ENCODE measurements at places on chromosomes 7 and 10.

DNA sequence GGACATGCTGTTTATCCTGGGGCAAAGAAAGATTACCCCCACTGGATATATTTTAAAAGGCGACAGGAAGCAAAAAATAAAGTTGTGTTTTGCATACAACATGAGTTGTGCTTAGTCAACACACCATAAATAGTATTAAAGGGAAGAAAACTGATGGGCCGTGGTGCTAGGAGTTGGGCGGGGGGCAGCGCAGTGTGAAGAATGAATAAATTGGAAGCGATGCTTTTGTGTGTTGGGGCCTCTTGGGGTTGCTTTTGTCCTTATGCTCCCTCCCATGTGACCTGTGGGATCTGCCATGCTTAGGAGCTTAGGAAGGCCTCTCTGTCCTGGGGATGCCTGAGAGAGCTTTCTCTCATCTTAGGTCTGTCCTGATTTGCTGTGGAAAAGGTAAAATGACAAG is 35.0 kb upstream of the AGR3 start:
- no peak for DNase-seq

DNA sequence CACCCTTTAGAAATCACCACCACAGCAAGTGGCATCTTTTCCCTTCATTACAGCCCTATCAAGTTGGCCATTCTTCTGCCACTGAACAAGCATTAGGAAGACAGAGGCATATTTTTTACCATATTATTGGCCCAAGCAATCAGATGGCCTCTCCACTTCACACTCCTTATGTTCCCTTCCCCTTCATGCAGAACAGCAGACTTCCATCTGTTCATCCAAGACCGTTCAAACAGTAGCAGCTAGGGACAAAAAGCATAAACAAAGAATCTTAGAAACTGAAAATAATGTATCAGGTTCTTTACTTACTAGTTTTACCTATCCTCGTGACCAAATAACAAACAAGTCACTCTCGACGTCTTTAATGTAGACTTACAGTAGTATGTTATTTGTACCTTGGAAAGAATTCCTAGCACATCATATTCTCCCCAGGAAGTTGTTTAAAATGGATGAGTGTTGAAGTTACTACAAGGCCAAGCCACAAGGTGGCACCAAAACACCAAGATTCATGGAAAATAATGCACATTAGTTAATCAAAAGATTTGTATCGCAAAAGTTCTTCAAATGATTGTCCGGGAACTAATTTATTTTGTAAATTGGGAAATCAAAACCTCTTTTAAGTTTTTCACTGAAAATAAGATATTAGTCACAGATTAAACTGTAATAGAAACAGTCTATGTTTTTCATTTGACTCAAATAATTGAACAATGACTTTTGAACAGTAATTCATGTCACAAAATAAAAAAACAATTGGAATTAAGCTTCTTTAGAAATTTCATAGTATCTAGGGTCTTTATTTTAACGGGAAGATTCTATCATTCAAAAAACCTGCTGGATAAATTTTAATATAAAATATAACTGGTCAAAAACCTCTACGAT is 112.1 kb downstream of the VPS41 start:
- peak; percentile 3 for DNase-seq

- DNase-seq, result no peak
Observed at GRCh38 chr7:15123901-15124300, 221.3 kb upstream of the DGKB start.

DNA sequence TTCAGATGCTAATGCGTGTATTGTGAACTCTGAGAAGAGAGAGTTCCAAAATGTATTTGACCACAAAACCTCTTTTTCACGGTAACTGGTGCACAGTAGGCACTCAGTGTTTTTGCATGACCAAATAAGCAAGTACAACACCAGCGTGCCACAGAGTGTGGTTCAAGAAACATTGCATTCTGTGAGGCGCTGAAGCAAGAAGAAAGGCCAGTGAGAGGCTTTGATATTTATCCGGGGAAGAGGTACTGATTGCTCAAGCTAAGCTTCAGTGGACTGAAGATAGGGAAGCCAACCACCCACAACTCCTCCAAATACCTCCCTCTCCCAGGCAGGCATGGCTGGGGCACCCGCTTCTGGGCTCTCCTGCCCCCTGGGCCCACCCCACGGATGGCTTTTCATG is 611.2 kb downstream of the SDK1 start:
- no peak for DNase-seq

DNA sequence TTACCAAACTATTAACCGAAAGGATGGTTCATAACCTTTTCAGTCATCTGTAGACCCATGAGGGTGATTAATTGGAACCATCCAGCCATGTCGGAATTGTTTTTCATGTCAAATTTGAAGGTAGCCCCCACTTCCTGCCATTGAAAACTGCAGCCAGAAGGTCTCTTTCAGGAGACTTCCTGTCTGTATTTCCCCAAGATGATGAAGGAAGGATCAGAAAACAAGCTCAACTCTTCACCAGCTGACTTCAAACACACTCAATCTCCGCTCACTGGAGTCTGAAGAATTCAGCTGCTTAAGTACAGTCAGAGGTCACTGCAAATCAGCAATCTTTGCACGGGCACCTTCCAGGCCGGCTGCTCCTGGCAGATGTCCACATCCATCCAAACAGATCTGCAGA is 291.7 kb upstream of the NPVF start:
- DNase-seq, result no peak
